ENCODE measurements at places on chromosomes 16 and 17. TPM values are rescaled to one million over a fixed set of nuclear protein-coding genes. Genes with fewer than 3 reads are reported as not detected.
A peak's percentile ranks its signal among the peaks of the same experiment; 100 is the strongest.

Gene TBX4
- not detected for polyA plus RNA-seq

GRCh38 chr16:15749371-15749770 is 99.3 kb downstream of the NDE1 start:
- no peak for DNase-seq

GRCh38 chr17:73795730-73796129 is 151.5 kb upstream of the SDK2 start:
- no peak for DNase-seq

GRCh38 chr17:1484676-1485422 is 7.6 kb downstream of the MYO1C start:
- peak; percentile 70 for DNase-seq

DNA sequence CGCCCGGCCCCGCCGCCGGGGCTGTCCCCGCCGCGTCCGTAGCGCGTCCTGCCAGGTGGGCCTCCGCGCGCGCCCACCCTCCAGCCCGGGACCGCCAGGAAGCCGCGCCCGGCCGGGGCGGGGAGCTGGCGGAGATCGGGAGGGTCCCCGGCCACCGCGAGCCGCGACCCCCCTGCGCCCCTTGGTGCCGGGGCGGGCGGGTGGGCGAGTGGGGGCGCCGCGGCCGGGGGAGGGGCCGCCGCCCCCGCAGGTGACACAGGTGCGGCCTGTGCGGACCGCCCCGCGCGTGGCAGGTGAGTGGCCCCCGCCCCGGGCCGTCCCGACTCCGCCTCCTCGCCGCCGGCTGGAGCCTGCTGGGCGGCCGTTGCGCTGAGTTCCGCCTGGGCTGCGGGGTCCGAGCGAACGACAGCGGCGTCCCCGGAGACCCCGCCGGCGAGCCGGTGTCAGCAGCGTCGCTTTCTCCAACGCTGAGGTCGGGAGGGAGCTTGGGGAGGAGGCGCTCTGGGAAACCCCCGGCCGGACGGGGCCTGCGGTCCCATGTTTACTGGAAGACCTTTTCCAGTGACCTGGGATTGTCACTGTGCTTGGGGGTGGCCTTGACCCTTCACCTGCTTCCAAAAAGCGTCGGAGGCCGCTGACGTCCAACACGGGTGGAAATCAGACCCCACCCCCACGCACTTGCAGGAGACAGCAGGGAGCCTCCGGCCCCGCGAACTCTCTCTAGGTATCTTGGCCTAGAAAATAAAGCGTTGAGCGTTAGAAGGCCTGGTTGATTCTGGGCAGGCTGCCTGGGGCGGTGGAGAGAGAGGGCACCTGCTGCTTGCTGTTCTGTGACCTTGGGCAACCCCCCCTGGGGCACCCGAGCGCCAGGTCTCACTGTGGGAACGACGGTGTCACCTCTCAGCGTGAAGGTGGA is 542 bp downstream of the KLHL36 start:
- DNase-seq: peak; percentile 65

- no peak for DNase-seq
Observed at GRCh38 chr16:2531371-2531695, at the start of gene CEMP1. Gene CEMP1 (minus strand): TSS chr16:2531408. CDS start chr16:2531073, 335 bp downstream.

DNA sequence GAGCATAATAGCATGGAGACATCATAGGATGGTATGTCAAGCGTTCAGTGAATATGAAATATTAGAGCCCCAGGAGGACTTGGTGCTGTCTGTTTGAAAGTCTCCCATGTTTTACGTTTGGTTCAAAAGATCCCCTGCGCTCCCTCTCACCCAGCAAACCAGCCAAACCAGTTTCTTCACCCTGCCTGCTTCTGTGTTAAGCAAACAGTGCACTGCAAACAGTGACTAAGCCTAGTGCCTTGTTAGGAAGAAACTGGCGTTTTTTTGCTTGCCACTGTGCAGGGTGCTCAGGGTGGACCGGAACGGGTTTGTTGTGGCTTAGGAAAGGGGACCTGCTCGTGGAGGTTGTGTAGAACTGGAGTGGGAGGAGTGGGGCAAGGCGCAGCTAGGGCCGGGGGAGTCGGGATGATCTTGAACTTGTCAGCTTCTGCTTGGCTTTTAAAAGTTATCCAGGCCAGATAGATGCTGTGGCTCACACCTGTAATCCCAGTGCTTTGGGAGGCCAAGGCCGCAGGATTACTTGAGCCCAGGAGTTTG is 7.7 kb downstream of the CDH1 start:
- no peak for DNase-seq

GRCh38 chr17:33602981-33603380 is 309.9 kb upstream of the ASIC2 start:
- no peak for DNase-seq

- peak; percentile 52 for DNase-seq
Observed at GRCh38 chr17:72118335-72119076, 2.3 kb upstream of the SOX9 start.

DNA sequence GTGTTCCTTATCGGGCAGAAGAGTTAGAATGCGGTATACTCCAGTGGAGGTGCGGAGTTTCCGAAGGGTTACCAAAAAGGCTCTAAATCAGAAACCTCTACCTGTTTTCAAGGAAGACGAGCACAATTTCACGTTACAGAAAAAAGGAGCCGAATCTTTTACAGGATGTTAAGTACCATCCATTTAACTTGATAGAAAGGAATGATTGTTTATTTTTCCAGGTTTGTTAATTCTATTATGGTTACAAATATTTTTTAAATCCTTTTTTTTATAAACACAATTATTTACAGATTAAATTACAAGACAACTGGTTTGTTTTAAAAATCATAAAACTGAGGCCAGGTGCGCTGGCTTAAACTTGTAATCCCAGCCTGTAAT is 18.2 kb downstream of the ZNF213 start:
- no peak for DNase-seq

- DNase-seq: peak; percentile 61
Observed at GRCh38 chr17:74176546-74177001, 26.9 kb upstream of the RPL38 start.

GRCh38 chr16:24010440-24011089 is 174.8 kb downstream of the PRKCB start:
- peak; percentile 41 for DNase-seq

DNA sequence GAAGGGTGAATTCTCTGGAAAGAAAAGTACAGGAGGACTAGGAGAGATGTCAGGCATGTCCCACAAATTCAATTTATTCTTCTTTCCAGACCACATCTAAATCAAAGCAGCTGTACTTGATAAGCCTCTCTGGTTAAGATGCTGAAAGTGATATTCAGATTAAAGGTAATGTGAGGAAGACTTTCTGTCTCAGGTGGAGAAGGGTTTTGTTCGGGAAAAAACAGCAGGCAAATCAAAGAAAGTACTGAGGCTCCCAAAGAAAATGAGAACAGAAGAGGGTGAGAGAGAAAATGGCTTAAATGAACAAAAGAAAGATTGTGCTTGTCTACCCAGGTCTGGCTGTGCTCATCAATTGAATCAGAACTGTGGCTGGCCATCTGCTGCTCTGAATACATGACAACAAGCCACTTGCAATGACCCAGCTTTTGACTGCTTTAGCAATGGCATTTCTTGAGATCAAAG is 55.6 kb downstream of the MMD start:
- DNase-seq: no peak

Gene KAT7
- 34.1 TPM for polyA plus RNA-seq

DNA sequence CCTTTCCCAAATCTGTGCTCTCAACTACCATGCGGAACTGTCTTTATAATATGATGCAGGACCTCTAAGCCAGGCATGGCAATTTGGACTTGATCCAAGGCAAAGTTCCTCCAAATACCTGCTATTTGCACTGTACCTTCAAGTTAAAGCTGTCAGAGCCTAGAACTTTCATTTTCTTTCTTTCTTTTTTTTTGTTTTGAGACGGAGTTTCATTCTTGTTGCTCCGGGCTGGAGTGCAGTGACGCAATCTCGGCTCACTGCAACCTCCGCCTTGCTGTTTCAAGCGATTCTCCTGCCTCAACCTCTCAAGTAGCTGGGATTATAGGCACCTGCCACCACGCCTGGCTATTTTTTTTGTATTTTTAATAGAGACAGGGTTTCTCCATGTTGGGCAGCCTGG is 51.7 kb downstream of the ARHGAP27 start:
- no peak for DNase-seq

- no peak for DNase-seq
Observed at GRCh38 chr17:28969706-28970393, 18.5 kb upstream of the PHF12 start.

DNA sequence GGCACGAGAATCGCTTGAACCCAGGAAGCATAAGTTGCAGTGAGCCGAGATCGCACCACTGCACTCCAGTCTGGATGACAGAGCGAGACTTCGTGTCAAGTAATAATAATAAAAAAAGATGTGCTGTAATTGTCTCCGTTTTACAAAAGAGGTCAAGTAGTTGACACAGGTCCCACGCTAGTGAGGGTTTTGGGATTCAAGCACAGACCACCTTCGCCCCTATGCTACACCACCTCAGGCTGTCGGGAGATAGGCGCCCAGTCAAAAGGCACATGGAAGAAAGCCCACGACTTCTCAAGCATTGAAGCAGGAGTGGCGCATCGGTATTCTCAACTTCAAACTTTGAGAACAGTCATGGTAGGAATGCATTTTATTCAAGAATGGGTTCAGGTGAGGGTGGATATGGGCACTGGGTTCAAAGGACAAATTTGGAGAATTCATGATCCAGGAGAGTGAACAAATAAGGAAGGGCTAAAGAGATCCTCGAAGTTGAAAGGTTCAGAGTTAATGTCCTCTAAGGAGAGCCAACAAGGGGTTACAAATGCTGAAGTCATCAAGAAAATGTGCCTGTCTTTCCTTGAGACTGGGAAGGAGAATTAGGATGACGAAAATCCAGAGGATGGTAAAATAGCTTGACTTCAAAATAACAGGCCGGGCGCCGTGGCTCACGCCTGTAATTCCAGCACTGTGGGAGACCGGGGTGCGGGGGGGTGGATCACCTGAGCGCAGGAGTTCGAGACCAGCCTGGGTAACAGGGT is 1.4 kb upstream of the AMZ2 start:
- no peak for DNase-seq

DNA sequence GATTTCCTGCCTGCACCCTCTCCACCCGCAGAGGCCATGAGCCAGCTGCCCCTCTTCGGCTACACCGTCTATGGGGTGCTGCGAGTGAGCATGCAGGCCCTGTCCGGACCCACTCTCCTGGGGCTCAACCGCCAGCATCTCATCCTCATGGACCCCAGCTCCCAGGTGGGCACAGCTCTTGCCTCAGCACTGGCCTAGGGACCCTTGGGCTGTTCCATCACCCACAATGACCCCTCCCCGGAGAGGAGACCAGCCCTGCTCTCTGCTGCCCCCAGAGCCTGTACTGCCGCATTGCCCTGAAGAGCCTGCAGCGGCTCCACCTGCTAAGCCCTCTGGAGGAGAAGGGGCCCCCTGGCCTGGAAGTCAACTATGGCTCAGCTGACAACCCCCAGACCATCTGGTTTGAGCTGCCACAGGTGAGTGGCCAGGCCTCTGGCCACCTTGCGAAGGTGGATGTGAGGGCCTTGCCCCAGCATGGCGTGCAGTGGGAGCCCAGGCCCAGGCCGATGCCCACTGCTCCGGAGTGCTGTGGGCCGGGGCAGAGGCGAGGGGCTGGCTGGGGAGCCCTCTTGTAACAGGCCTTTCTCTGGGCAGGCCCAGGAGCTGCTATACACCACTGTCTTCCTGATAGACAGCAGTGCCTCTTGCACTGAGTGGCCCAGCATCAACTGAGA is 7.3 kb upstream of the SMIM5 start:
- no peak for DNase-seq

- peak; percentile 13 for DNase-seq
Observed at GRCh38 chr16:51556694-51557340, 405.7 kb upstream of the SALL1 start.

Gene EMP2
- 8.0 TPM for polyA plus RNA-seq

DNA sequence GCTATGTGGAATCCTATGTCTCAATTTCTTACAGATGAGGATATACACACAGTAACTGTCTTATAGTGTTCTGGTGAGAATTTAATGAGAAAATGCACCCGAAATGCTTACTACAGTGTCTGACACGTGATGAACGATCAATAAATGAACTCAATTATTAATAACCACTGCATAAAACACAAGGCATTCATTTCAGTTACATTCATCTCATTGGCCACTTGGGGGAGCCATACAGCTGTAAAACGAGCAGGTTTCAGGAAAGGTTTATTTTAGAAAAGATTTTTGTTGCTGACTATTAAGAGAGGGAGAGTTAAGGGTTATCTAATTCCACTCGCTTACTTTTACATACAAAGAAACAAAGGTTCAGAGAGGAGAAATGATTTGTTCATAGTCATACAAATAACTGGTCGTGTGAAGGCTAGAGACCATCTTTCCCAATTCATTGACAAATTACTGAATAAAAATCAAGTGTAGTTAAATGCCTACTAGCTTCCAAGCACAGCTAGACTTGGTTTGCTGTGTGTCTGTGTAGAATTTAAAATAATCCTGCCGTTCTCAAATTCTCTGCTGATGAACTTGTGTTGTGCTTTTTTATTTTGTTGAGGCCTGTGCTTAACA is 160.1 kb downstream of the MAP2K4 start:
- no peak for DNase-seq

- DNase-seq: peak; percentile 29
Observed at GRCh38 chr17:77164483-77165091, 23.8 kb downstream of the SEC14L1 start.

DNA sequence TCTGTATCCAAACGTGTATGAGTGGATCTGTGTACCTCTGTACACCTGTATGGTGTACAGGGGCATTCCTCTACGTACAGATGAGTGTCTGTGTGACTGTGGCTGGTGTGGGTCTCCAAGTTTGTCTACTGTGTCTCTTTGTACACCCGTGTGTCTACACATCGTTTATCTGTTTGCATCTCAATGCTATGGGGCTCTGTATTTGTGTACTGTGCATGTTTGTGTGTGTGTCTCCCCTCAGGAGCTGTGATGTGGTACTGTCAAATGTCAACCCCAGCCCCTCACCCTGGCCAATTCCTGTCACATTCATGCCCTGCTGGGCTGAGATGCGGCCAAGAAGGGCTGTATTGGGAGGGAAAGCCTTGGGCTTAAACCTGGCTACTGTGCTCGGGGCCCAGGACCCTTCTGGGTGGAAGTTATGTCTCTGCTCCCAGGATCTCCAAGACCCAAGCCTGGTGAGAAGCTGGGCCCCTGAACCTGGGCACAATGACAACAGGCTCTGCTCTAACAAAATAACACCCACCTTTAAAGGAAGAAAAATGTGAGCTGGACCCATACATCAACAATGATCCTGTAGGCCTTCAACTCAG is 3.5 kb upstream of the NAGS start:
- DNase-seq: no peak

Gene CCL16
- polyA plus RNA-seq: not detected

Gene MSLN
- 0.08 TPM for polyA plus RNA-seq

DNA sequence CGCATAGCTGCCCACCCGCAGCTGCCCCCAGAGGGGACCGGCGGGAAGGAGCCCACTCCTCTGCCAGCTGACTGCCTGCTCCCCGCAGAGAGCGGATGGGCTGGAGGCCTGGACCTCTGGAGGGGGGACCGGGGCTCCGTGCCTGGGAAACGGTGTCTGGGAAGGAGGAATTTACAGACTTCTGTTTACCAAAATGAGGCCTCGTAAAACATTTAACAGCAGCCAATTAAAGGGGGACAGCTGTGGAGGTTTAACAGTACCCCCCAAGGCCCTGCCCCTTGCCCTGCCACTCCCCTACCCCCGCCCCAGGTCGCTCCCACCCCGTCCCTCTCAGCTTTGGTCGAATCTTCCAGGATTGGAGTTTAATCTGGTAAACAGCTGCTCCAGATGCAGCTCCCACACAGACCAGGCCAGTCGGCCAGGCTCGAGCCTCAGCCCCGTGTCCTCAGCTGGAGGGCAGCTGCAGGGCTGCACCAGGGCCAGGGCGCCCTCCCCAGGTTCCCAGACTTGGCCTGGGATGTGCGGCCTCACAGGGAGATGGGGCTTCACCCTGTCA is 41.1 kb downstream of the BAHCC1 start:
- DNase-seq: peak; percentile 59

Gene DNAH9
- polyA plus RNA-seq: 0.05 TPM

Gene TMEM204
- 11.8 TPM for polyA plus RNA-seq

GRCh38 chr16:86424985-86425384 is 85.3 kb upstream of the FOXF1 start:
- DNase-seq: no peak

All from psoas muscle (tissue), 8 donors.